Effector memory CD8-positive, alpha-beta T cell (primary cell): ENCODE measurements at places on chromosomes 1 and 21.

DNA sequence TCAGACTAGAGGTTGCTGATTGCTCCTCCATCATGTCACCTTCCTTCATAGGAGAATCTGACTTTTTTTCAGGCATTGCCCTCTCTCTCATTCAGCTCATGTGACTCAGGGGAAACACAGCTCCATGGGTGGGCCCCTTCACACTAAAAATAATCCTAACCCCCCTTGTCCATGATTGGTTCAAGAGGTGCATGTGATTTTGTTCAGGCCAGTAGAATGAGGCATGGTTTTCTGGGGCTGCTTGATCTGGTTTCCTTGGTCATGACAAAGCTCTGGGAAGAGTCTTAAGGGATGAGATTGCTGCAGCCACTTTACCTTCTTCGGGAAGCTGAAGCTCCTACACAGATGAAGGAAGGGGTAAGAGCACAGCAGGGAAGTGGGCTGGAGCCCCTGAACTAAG, 56.3 kb downstream of the SPAG17 start:
- H3K4me1 ChIP-seq: no peaks in the 10 kb centered on the region
- peaks cover 7% of the 10 kb centered on the region for H3K27me3 ChIP-seq
- no peak overlapping the region for H3K4me3 ChIP-seq
- H3K36me3 ChIP-seq: no peaks in the 10 kb centered on the region
- no peak for DNase-seq
- no peak overlapping the region for H3K27ac ChIP-seq

DNA sequence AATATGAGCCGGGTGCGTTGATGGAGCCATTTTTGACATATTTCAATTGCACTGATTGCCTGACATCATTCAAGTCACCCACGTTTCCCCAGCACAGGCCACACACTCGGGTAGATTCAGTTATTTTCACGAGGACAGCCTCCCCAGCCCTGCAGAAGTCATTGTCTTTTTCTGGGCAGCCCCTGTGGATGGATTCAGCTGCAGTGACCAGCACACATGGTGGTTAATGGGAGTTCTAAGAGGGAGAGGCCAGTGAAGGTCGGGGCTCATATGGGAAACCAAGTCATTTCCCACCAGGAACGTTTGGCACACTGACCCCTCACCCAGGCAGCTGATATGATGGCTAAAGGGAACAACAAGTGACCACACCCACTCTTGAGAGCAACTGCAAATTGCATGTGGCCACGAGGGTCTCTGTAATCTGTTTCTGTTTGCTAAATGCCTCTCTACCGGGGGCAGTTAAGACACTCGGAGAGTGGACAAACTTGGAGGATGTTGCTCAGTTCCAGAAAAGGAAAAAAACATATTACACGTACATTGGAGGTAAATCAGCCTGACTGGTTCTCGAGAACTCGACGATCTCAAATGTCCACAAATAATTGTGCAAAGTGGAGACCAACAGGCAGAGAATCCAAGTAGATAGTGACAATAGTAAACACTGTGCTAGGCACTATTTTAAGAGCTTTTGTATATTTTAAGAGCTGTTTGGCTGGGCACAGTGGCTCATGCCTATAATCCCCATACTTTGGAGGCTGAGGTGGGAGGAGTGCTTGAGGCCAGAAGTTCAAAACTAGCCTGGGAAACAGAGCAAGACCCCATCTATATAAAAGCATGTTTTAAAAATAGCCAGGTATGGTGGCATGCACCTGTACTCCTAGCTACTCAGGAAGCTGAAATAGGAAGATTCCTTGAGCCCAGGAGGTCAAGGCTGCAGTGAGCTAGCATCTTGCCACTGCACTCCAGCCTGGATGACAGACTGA, 167.2 kb upstream of the IRF2BP2 start:
- no peaks in the 10 kb centered on the region for H3K27me3 ChIP-seq
- peaks cover 7% of the 10 kb centered on the region for H3K36me3 ChIP-seq
- peaks cover 8% of the 10 kb centered on the region for H3K4me1 ChIP-seq
- no peak overlapping the region for H3K27ac ChIP-seq
- no peak for DNase-seq

DNA sequence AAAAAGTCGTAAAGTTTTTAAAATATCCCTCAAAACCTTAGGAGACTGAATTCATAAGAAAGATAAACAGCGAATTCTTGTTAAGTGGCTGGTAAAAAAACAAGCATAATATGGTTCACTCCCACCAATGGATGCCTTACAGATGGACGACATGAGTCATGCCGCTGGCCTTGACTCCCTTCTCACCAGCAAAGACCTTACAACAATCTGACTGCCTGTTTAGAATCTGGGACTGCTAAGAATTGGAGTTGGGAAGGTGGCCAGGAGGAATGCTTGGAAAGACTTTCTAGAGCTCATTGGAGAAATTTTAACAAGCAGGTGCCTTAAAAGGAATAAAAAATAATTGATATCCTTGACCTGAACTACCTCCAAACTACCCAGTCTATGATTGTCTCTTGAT, 206.9 kb upstream of the FMN2 start:
- no peak overlapping the region for H3K27ac ChIP-seq
- DNase-seq: no peak
- H3K36me3 ChIP-seq: no peaks in the 10 kb centered on the region
- H3K4me3 ChIP-seq: no peak overlapping the region

DNA sequence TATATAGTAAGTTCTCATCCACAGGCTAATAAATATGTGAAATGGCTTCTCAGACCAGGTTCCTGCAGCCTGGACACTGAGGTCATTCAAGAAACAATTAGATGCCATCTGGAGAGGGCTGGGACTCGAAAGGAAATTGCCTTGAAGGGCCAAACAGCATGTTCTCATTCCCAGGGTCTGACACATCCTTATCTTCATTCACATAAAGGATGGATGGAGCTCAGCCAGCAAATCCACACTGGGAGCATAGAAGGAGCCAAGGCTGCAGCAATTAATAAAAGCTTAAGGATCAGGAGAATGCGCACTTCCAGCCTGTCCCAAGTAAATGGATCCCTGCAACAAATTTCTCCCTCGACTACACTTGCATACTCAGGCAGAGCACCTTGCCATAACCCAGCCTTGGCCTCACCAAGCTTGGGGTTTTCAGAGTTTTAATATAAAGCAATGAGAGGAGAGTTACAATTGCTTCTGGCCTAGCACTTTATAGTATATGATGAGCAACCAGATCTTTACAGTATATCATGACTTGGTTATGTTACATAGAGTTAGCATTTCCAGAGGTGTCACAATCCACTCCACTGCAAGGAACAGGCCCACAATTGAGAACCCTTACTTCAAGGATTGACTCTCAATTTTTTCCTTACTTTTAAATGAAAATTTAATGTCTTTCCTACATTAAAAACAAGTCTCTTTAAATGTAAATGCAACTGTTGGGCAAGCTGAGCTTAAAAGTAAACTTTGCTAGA, 55.9 kb downstream of the BCAR3 start:
- H3K36me3 ChIP-seq: no peaks in the 10 kb centered on the region
- no peak overlapping the region for H3K4me3 ChIP-seq
- no peaks in the 10 kb centered on the region for H3K4me1 ChIP-seq
- H3K27ac ChIP-seq: no peak overlapping the region
- no peak for DNase-seq

DNA sequence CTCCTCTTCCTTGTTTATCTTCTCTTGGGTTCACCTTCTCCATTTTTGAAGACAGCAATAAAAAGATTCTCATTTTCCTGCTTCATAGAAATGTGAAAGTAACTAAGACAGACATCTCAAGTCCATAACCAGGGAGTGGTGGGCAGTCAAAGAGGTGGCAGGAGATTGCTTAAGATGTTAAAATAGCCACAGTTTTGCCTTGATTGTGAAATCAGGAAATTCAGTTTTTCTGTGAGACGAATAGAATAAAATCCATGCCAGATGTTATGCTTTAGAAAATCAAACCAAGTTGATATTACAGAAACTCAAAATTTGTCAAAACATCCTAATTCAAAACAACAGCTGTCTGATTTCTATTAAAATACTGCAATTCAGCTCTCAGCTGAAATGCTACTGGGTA, 57.2 kb downstream of the TNN start:
- H3K36me3 ChIP-seq: no peaks in the 10 kb centered on the region
- H3K4me3 ChIP-seq: no peak overlapping the region
- no peak for DNase-seq
- H3K27me3 ChIP-seq: peaks cover 5% of the 10 kb centered on the region
